NCI-H187 (cell line): ENCODE measurements at places on chromosomes 2 and 18.

- peak; percentile 44 for DNase-seq
Observed at GRCh38 chr2:74374509-74375205, 5.5 kb downstream of the DCTN1 start.

- DNase-seq, result no peak
Observed at GRCh38 chr18:61553045-61553659, 219.9 kb downstream of the CDH20 start.

DNA sequence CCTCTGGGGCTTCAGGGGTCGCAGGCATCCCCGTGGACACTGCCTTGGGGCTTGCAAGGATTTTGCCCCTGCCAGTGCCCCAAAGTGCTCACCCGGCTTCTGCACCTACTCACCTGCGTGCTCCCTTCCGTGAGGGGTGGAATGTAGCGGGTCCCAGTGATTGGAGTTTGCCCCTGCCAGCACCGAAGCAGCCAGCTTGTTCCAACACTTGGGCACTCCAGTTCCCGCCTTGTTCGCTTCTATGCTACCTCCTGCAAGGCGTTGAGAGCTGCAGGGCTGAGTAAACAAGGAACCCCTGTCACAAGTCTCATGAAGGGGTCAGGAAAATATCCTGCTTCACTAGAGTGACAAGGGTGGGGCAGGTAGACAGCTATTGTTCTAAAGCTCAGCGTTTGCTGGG is 631.5 kb downstream of the EPHA4 start:
- no peak for DNase-seq

DNA sequence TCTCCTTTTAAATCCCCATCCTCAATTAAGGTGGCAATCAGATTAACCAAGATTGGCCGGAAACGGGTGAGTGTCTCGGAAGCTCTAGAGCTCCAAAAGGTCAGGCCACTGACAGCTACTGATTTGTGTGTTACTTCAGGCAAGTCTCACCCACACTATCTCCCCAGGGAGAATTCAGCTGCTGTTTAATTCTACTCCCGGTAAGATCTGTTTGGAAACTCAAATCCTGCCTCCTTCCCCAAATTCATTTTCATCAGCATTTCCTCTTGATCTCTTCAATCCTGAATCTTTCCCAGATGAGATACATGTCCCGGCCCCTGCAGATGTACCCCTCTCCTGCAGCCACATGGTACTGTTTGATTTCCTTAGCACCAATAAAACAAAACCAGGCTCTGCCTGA is 34.9 kb downstream of the EFR3B start:
- no peak for DNase-seq

DNA sequence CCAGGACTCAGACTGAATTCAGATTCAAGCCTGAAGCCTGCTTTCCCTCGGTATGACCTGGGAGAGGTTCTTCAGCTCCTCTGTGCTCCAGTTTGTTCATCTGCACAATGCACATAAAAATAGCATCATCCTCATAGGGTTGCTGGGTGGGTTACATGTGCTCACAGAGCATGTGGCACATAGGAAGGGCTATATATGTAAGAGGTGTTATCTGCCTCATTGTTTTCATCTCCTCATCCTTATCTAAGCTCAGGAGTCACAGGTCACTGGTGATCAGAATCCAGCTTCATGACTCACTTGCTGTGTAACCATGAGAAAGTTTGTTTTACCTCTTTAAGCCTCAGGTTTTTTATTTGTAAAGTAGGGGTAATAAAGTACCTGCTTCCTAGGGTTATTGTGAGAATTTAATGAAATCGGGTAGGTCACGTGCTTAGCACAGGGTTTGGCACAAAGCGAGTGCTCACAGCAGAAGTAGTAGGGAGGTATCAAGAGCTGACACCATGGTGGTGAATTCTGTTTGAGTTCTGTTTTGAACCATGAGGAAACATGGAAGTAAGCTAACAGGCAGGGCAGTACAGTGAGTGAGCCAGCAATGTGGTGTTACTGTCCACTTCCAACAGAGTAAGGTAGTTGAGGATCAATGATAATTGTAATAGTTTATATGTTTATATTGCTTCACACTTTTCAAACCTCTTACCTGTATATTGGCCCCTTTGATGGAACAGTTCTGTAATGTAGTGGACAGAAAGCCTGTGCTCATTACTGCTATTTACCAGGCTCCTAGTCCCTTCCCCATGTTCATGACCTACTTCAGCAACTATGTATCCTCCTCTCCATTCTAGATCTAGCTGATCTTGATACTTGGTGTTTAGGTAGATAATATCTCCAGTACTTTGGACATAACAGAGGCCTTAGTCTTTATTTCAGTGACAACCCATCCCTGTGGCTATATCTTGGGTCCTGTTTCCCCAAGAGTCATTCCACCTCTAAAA is 141.4 kb upstream of the LTBP1 start:
- DNase-seq, result no peak

DNA sequence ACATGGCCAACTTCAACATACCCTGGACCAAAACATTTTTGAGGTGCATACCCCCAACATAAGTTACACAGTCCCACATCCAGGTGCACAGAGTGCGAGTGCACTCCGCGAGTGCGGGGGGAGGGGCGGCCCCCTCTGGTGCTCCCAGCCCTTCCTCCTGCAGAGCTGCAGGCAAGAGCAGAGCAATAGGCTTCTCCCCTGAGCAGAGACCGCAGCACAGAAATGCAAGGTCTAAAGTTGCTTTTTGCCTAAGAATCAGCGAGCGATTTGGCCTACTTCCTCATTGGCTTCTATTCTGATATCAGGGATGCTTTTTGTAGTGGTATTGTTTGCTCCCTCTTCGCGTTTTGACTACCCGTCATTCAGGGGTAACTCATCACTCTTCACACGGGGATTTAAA is 40.6 kb downstream of the BOLA3 start:
- no peak for DNase-seq

GRCh38 chr2:234939576-234939975 is 12.2 kb upstream of the SH3BP4 start:
- no peak for DNase-seq

- no peak for DNase-seq
Observed at GRCh38 chr2:158321264-158321663, 135.3 kb downstream of the CCDC148 start.

DNA sequence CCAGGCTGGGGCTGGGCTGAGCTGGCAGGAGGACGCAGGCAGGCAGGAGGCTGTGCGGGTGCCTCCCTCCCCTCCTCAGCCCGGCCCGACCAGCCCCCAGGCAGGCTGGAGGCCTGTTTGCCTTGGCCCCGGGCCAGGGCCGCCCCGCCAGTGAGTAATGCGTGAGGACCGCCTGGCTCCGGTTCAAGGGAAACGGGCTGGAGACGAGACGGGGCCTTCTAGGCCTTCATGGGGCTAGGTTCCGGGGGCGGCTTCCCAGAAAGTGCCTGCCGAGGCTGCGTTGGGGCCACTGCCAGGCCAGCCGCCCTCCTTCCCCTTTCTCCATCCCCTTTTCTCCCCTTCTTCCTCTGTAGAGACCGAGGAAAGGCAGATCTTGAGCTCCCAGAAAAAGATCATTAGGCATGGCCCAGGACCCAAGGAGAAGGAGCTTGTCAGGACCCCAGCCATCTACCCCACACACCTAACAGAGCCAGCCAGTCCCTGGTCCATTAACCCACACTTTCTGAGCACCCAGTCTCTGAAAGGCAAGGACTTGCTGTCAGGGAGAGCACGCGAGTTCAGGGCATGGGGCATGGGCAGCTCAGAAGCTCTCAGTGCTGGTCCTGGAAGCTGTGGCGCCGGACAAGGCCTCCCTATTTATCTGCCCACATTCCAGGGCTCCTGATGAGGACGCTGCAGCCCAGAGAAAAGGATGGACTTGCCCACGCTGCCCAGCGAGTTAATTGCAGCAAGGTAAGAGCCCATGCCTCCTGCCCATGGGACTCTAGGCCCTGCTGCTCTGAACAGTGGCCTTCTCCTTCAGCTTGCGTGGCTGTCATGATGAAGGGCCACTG is 48.5 kb downstream of the SMAD7 start:
- no peak for DNase-seq

DNA sequence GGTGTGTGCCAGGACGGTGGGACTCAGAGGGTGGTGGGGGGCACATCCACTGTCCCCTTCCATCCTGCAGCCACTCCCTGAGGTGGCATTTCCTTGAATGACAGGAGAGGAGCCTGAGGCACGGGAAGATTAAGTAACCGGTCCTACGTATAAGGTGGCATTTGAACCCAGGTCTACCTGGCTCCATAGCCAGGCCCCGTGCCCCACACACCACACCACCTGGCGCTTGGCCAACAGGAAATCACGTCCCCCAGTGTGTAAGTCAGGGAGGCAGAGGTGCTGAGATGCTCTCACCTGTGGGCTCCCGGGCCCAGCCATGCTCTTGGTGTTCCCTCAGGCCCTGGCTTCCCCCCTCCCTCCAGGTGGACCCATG is 53.7 kb downstream of the HPCAL1 start:
- no peak for DNase-seq

- no peak for DNase-seq
Observed at GRCh38 chr2:175166216-175166824, 1.7 kb downstream of the ATF2 start.

GRCh38 chr2:224405412-224405811 is 3.5 kb upstream of the FAM124B start:
- no peak for DNase-seq

DNA sequence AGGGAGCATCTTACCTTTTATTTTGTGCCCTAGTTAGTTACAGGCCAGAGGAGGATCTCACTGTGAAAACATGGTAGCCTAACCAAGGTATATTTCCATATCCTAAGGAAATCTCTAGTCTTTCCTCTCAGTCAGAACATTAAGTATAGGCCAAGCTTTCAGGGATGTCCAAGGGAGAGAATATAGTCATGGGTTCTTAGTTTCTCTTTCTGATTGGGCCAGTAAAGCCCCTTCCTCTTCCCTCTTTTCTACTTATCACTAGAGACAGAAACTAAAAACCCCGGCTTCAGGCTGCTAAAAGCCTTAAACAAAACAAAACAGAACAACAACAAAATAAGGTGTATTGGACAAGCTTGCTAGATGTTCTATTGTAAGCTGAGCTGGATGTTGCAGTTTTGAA is 44.3 kb upstream of the TNFRSF11A start:
- no peak for DNase-seq

DNA sequence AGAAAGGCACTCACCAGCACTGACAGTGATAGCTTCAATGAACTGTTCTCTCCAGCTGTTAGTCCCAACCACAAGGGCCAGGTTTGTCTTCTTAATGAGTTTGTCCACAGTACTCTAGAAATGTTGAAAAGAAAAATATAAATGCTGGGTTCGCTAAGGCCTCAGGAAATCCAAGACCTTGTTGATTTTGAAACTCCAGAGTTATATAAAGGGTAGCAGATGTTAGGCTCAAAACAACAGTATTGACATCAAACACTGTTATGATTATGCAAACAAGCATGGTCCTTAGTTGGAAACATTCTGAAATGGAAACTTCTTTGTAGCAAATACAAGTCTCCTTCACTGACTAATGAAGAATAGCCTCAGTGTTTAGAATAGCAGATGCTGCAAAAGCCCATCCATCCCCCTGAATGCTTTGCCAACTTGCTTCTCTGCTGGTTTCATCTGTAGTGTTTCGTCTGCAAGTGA is 291.1 kb downstream of the SLC8A1 start:
- no peak for DNase-seq

DNA sequence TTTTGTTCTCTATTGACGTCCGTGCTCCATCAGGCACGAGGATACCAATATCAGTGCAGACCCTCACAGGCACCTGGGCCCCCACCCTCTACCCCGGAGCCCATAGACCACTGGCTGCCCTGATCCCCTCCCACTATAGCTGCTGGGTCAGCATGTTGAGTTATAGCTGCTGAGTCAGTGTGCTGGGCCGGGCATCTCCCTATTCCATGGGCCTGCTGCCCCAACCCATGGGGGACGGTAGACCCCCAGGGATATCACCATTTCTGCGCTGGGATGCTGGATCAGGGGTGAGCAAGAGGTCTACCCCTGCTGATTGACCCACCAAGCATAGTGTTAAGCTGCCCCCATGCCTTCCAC is 100.1 kb upstream of the ST3GAL5 start:
- no peak for DNase-seq

GRCh38 chr2:207487650-207488311 is 42.0 kb upstream of the CREB1 start:
- DNase-seq, result no peak

DNA sequence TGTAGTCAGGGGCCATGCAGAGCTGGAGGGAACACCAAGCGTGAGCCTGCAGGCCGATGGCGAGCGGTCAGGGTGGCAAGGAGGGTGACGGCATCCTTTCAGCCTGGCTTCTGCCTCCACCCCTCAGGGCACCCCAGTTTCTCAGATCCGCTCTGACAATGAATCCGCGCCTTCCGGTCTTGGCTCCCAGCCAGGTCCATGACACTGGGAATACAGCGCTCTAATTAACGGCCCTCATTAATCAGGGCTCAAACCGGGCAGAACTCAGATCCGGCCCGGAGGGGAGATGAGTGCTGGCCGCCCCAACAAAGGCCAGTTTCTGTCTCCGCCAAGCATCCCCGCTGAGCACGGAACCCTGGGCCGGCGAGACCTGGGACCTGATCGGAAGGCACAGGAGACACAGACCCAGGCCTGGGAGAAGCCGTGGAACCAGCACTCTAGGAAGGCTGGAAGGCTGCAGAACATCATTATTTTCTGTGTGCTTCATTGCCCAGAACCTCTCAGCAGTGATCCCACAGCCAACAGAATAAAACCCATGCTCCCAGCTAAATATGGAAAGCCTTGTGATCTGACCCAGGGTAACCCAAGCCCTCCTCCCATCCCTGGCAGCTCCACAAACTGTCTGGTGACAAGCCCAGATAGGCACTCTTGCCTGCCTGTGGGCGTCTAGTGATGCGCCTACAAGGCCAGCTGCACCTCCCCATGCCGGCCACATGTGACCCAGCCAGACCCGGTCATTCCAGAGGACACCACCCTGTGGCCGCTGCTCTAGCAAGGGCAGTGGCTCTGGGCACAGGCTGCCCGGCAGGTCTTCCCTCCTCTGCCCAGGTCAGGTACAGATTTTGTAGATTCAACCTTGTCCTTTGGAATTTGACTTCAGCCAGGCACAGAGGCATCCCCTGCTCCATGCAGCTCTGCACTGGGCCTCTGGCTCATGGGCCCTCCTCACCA is 438.7 kb upstream of the MYT1L start:
- DNase-seq, result no peak

- no peak for DNase-seq
Observed at GRCh38 chr2:229725716-229726574, 11.6 kb upstream of the DNER start.

GRCh38 chr2:16832910-16833309 is 167.3 kb upstream of the CYRIA start:
- no peak for DNase-seq

DNA sequence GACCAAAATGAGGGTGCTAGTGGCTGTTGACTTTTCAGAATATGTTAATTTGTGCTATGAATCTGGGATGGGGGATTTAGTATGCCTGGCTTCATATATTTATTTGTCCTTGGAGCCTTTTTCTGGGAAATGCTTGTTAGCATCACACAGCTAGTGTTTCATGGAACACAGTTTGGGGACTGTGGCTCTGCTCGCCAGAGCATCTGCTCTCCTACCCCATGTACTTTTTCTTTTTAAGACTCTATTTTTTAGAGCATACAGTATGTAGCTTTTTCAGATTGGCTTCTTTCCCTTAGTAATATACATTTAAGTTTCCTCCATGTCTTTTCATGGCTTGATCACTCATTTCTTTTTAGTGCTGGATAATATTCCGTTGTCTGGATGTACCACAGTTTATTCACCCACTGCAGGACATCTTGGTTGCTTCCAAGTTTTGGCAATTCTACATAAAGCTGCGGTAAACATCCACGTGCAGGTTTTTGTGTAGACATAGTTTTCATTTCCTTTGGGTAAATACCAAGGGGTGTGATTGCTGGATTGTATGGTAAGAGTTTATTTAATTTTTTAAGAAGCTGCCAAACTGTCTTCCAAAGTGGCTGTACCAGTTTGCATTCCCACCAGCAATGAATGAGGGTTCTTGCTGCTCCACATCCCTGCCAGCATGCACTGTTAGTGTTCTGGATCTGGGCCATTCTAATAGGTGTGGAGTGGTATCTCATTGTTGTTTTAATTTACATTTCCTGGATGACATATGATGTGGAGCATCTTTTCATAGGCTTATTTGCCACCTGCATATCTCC is 44.1 kb downstream of the EFR3B start:
- no peak for DNase-seq
